Stimulated activated CD4-positive, alpha-beta T cell treated with anti-CD3 and anti-CD28 coated beads, Interleukin-15, amount 100 ng/mL, for 48 hours (primary cell): ENCODE measurements at places on chromosomes 6 and 20.

DNA sequence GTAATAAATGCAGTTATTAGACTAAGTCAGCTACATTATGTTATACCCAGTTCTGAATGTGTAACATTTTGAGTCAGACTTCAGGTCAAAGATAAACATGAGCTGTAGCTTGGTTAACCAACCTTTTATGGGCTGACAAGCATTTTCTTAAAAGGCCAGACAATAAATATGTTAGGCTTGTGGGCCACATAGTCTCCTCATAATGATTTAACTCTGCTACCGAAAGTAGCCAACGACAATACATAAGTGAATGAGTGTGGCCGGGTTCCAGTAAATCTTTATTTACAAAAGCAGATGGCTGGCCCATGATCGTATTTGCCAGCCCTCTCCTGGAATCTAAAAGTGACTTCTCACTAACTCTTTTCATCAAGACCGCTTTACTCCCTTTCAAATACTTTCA, 49.9 kb downstream of the ATG5 start:
- no peak for DNase-seq

- DNase-seq, result no peak
Observed at GRCh38 chr6:84242265-84242664, 14.8 kb upstream of the CEP162 start.

DNA sequence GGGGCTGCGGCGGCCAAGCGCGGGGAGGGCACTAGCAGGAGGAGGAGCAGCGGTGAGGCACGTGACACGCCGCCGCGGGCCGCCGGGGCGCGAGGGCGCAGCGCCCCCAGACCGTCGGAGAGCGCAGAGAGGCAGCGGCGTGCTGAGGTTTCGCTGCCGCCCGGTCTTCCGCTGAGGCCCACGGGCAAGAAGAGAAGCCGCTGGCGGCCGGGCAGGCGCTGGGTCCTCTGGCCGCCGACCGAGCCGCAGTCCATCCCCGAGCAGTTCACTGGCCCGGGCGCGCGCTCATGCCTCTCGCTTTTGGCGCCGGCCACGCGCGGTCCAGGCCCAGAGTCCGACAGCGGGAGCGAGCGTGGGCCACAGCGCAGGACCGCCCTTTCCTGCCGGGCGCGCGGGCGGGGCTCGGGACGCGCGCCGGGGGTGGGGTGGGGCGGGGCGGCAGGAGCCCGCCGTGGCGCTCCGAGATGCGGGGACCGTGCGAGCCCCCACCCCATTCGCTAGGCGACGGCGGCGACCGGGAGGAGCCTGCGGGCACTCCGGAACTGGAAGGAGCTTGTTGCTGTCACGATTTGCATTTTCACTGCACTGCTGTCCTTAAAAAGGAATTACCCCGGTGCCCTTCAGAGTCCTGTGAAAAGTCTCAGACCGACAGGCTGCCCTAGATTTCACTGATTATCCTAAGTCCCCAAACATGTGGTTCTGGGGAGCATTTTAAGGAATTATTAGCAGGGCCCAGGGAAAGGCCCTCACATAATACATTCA, at the start of gene MCUR1:
Gene MCUR1 (minus strand): TSS at position 382 of the 762 bp plus-strand sequence. CDS start 128 bp downstream, at position 254.
- DNase-seq, result peak; percentile 67

DNA sequence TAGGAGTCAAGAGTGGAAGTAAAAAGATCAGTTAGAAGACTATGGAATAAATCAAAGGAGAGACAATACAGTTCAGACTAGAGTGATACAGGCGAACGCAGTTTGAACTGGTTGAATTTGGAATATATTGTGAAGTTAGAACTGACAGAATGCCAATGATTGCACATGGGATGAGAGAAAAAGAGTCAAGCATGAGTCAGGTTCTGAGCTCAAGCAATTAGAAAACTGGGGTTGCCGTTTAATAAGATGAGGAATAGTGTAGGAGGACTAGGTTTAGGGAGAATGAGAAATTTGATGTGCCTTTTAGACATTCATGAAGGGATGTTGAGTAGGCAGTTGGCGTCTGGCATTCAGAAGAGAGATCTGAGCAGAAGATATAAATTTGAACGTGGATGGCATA, 8.0 kb downstream of the RNF217 start:
- no peak for DNase-seq

GRCh38 chr6:57038906-57039305, 7.6 kb upstream of the KIAA1586 start:
- DNase-seq, result no peak

GRCh38 chr6:118895261-118895560, 1.3 kb downstream of the ASF1A start:
- DNase-seq, result no peak

- DNase-seq, result no peak
Observed at GRCh38 chr6:20479060-20479459, 55.2 kb upstream of the CDKAL1 start.

DNA sequence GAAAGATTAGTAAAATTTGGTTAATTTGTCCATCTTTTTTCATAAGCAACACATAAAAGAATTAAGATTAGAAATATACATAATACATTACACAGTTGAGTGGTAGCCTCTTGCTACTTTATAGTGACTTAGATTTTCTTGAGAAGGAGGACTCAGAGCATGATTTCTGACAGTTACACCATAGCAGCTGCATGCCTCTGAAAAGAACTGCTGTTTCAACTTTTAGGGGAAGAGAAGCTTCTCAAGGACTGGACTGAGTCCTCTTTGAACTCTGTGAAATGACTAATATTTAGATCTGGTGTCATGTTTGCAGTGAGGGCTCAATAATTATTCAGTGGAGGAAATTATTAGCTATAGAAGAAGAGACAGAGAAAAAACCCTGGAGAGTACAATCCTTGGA, 272.5 kb downstream of the BTBD9 start:
- no peak for DNase-seq

DNA sequence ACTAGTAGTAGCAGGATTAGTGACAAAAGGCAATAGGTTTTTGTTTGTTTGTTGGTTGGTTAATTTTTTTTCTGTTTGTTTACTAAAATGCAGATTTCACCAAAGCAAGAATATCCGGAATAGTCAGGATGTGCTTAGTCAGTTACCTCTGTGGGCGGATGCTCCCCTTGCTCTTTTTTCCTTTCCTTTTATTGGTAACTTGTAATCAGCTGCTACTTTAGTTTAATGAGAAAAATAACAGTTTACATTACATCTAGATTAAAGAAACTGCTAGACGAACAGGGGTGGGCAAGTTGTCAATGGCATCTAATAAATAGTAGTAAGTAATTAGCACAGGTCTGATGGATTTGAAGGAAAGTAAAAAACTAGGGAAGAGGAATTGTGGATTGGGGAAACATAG, 646.9 kb upstream of the FLRT3 start:
- no peak for DNase-seq

DNA sequence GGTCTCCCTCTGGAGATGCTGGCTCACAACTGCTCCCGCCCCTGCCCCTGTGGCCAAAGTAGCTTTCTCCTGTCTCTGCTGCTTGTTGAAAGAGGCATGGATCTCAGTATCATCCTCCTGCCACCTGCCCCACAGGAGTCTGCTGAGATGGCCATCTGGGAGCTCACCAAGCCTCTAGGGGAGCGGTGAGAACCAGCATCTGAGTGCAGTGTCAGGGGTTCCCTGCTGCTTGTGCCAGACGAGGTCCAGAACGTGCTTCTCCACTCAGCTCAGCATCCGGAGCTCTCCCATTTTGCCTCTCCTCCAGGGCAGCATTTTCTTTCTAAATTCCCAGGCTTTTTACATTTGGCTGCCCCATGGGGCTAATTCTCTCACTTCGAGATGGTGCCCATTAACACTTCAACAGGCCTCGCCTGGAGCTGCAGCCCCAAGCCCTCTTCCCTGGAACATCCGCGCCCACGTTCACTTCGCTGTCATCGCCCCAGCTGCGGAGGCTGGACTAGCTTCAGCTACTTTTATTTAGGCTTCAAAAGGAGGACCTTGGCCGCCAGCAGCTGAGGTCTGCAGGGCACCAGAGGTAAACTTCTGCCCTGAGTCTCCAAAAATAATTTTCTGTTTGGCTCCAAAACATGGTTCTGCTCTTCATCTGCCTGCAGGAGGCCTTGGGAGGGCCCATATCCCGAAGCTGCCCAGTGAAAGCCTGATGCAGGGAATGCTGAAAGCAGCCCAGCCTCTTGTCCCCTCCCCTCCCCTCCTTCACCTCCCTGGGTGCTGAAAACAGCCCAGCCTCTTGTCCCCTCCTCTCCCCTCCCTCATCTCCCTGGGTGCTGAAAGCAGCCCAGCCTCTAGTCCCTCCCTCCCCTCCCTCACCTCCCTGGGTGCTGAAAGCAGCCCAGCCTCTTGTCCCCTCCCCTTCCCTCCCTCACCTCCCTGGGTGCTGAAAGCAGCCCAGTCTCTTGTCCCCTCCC, 25.2 kb upstream of the MLN start:
- no peak for DNase-seq

DNA sequence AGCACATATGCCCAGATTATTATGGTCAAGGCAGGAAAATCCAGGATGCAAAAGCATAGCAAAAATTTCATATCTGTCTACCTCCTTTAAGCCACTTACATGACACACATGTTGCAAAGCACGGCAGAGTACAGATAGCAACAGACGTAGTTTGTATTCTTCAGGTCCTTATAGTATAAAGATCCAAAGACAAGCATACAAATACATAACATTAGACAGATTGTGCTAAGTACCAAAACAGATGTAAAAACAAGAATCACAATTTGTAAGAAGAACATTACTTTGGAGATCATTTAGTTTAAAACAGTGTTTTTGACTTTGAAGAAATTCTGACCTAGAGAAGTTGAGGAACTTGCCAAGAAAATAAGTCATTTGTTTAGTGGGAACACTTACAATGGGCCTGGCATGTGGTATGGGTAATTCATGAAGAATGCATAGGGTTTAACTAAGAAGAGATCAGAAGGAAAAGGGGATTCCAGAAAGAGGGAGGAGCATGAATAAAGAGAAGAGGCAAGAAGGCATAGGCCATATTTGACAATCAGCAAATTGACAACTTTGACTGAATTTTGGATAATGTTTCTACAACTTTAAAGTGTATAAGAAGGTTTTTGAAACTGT, 30.6 kb upstream of the LMBRD1 start:
- DNase-seq, result no peak

DNA sequence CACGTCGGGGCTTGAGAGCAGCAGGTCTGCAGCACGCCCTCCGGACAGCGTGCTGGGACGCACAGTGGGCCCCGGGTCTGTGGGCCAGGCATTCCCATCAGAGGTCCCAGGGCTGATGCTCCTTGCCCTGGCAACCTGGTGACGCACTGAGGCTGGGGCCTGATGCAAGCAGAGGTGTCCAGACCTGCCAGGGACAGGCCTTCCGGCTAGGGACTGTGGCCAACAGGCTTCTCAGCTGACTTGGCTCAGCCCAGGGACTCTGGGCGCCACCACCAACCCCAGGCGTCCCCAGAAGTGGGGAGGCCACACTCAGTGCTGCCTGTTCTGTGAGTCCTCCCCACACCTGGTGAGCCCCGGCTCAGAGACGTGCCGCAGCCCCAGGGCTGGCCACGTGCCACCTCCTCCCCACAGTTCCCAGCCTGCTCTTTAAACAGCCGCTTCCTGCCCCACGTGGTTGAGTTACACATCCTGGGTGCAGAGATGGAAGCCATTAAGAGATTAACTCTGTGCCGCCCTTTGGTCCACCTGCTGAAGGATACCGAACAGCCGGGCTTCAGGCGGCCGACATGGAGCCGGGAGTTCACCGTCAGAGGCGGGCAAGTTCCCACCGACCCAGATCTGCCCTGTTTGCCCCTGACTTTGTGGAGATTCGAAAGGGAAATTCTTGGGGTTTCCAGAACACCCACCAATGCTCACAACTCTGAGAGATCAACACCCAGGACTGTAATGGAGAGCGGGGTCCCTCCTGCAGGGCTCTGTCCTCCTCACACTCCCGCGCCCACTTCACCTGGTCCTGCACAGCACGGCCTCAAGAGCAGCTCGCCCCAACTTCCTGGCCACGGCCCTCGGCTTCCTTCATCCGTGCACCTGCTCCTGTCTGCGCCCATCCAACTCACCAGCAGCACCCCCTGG, 37.6 kb upstream of the ZBP1 start:
- DNase-seq, result peak; percentile 10

GRCh38 chr6:79076160-79076559, 1.9 kb downstream of the PHIP start:
- DNase-seq, result no peak

GRCh38 chr20:8860011-8860495, 208.8 kb upstream of the PLCB4 start:
- no peak for DNase-seq

GRCh38 chr20:3326779-3327521, 80.5 kb downstream of the DNAAF9 start:
- no peak for DNase-seq

DNA sequence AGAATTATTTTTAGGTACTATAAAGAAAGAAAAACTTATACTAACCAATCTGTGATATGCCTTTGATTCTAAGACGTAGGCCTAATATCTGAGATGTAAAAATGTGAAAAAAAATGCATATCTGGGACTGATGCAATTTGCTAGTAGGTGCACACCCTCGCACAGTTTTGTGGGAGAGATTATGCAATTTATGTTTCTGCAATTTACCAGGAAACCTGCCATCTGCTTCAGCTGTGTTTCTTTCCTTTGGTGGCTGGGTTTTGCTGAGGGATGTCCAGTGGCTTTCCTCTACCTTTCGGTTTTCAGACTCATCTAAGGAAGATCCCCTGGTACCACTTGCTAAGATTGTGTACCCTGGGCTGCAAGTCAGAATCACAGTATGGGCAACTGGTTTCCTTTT, 186.9 kb downstream of the ZFP64 start:
- DNase-seq, result no peak

DNA sequence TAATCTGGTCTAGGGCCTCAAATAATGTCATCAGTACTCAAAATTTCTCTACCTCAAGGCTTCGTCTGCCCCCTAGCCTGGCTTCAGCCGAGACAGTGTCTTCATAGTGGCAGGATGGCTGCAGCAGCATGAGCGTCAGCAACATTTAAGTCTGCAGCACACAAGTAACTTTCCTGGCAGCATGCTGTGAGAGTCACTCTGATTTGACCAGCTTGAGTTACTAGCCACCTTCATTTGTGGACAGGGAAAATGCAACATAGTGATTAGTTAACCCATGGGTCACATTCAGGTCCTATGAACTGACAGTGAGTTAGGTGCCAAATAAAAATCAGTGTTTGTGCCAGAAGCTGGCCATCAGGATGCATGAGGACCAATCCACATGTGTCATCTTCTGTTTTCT, 209.9 kb upstream of the SLC35B3 start:
- no peak for DNase-seq

DNA sequence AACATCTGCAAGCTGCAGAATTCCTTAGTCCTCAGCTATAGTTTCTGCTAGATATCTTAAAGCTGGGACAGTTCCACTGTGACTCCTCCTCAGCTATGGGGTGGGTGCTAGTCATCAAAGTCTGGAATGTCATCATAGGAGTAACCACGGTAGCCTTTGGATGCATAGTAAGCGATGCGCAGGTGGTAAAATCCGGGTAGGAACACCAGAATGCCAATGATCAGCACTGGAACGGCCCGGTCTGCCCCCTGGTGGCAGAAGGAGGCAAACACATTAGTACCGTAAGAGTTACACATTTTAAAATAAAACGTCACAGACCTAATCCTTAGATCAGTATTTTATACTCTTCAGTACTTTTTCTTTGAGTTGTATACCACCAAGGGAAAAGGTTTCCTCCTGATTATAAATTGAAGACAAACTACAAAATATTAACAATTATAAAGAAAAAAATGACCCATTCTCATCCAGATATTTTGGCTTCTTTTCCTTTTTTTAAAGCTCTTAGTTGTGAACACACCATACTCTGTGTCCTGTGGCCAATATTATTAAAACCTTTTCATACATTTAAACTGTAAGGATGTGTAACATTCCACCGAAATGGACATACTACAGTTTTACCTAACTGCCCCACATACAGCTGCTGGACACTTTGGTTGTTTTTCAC, 18.9 kb downstream of the PCNA start:
- DNase-seq, result peak; percentile 47
